Neural progenitor cell (in vitro differentiated cells): ENCODE measurements at places on chromosomes 7 and 10. TPM values are rescaled to one million over a fixed set of nuclear protein-coding genes. Genes with fewer than 3 reads are reported as not detected.

GRCh38 chr10:95963991-95964389 is 56.2 kb downstream of the CC2D2B start:
- H3K27ac ChIP-seq, result no peak overlapping the region
- H3K36me3 ChIP-seq, result no peaks in the 10 kb centered on the region
- no peak overlapping the region for H3K4me3 ChIP-seq
- no peaks in the 10 kb centered on the region for H3K27me3 ChIP-seq
- H3K4me1 ChIP-seq, result no peaks in the 10 kb centered on the region

- H3K27me3 ChIP-seq, result no peaks in the 10 kb centered on the region
- no peak overlapping the region for H3K27ac ChIP-seq
- DNase-seq, result no peak
- H3K36me3 ChIP-seq, result no peaks in the 10 kb centered on the region
These were observed 27.1 kb upstream of the PRKCQ start for GRCh38 chr10:6607182-6607581.

The ZNF117 gene
- total RNA-seq, result 35.8 and 71.6 TPM in 2 replicates

GRCh38 chr10:101959346-101959916 is 96.5 kb downstream of the ARMH3 start:
- peaks cover 53% of the 10 kb centered on the region for H3K4me1 ChIP-seq
- no peaks in the 10 kb centered on the region for H3K27me3 ChIP-seq
- DNase-seq, result peak; percentile 25
- peak overlapping the region; percentile 66 for H3K27ac ChIP-seq
- peaks cover 4% of the 10 kb centered on the region for H3K36me3 ChIP-seq

DNA sequence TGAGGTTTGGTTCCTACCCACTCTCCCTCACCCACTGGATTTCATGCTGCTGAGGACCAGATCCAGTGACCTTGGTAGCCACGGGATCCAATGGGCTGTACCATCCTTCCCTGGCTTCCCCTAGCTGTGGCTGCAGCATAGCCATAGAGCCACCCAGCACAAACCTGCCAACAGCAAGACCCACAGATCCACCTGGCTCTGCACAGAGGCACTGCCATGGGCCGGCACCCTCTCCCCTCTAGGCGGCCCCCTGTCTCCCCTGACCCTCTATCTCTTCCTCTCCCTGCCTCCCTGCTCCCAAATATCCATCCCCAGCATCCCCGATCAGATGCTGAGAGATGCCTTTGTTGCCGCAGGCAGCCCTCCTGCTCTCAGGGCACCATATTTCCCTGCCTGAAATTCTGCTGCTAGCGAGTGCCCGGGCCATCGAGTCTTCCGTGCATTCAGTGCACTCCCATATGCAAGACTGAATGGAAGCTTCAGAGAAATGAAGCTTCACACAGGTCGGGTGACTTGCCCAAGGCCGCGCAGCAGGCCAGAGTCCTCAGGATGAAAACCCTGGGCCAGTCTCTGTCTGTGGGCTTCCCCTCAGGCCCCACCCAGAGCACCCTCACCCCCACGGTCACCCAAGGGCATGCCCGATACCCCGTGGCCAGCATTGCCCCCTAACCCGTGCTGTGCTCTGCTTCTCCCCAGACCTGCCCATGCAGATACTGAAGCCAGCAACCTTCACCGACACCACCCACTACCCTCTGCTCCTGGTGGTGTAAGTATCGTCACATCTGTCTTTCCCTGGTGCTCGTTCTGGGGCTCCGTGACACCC is 130.8 kb downstream of the PAXIP1 start:
- no peak overlapping the region for H3K4me3 ChIP-seq
- H3K27ac ChIP-seq, result no peak overlapping the region
- DNase-seq, result no peak
- H3K27me3 ChIP-seq, result peaks cover 13% of the 10 kb centered on the region
- peaks cover 22% of the 10 kb centered on the region for H3K4me1 ChIP-seq

The PTPRN2 gene
- 3.0 and 4.9 TPM in 2 replicates for total RNA-seq

- no peaks in the 10 kb centered on the region for H3K36me3 ChIP-seq
- no peak overlapping the region for H3K4me3 ChIP-seq
- peaks cover 40% of the 10 kb centered on the region for H3K4me1 ChIP-seq
- no peak overlapping the region for H3K27ac ChIP-seq
These were observed 185.8 kb downstream of the SORCS1 start for GRCh38 chr10:106978756-106979155.

The AGMO gene
- total RNA-seq, result 0.30 and 0.59 TPM in 2 replicates

GRCh38 chr7:27697861-27698430 is 35.3 kb upstream of the HIBADH start:
- no peak overlapping the region for H3K4me3 ChIP-seq
- H3K27me3 ChIP-seq, result no peaks in the 10 kb centered on the region
- no peaks in the 10 kb centered on the region for H3K4me1 ChIP-seq
- DNase-seq, result no peak
- no peak overlapping the region for H3K27ac ChIP-seq

The CYP3A5 gene
- total RNA-seq, result not detected in 2 replicates

The CAMK2B gene
- total RNA-seq, result 0.09 and 0.31 TPM in 2 replicates

- H3K4me3 ChIP-seq, result no peak overlapping the region
- no peaks in the 10 kb centered on the region for H3K36me3 ChIP-seq
- no peaks in the 10 kb centered on the region for H3K27me3 ChIP-seq
- peaks cover 6% of the 10 kb centered on the region for H3K4me1 ChIP-seq
These were observed 99.2 kb downstream of the PTPRN2 start for GRCh38 chr7:158488181-158488971.

GRCh38 chr10:17891435-17891834 is 60.3 kb upstream of the SLC39A12 start:
- no peak for DNase-seq
- no peak overlapping the region for H3K4me3 ChIP-seq
- H3K27me3 ChIP-seq, result no peaks in the 10 kb centered on the region
- no peaks in the 10 kb centered on the region for H3K36me3 ChIP-seq
- H3K27ac ChIP-seq, result no peak overlapping the region
- H3K4me1 ChIP-seq, result no peaks in the 10 kb centered on the region

The MCU gene
- total RNA-seq, result 54.2 and 66.3 TPM in 2 replicates

GRCh38 chr10:113381981-113382509 is 170.8 kb upstream of the HABP2 start:
- no peaks in the 10 kb centered on the region for H3K27me3 ChIP-seq
- H3K27ac ChIP-seq, result no peak overlapping the region
- no peaks in the 10 kb centered on the region for H3K36me3 ChIP-seq
- H3K4me3 ChIP-seq, result no peak overlapping the region
- peaks cover 18% of the 10 kb centered on the region for H3K4me1 ChIP-seq

DNA sequence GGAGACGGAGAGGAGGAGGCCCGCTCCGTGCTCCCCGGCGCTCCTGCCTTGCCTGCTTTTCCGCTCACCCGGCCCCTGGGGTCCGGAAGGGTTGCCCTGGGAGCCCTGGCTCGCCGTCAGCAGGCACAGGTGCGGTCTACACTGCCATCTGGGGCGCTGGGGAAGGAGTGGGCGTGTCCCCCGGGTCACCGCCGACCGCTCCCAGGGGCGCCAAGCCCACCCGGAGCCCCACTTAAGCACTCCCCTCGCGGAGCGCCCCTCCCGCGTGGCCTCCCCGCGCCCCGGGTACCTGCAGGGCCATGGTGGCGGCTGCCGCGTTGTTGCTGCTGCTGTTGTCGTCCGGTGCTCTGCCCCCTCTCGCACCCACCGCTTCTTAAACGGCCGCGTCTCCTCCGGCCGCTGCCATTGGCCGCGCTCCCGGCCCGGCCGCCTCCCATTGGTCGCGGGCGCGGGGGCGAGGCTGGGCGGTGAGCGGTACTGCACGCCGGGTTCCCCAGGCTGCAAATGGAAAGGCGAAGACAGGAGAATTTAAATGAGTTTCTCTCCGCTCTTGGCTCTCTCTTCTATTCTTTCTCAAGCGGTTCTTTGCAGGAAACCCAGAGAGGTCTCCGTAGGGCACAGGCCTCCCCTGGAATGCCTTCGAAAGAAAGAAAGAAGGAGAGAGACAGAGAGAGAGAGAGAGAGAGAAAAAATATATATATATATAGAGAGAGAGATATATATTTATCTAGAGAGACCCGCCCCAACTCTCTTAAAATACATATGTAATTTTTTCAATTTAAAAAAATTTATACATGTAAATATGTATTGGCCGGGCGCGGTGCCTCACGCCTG is at the start of gene ACBD7:
Gene ACBD7 (minus strand): TSS at position 349 of the 834 bp plus-strand sequence. CDS start 48 bp downstream, at position 301.
- no peaks in the 10 kb centered on the region for H3K27me3 ChIP-seq
- DNase-seq, result peak; percentile 94
- H3K4me3 ChIP-seq, result peak within 1 kb of the TSS; percentile 68
- no peak within 1 kb of the TSS for H3K27ac ChIP-seq

- no peaks in the 10 kb centered on the region for H3K27me3 ChIP-seq
- no peaks in the 10 kb centered on the region for H3K36me3 ChIP-seq
- peak; percentile 96 for DNase-seq
These were observed 94.2 kb upstream of the IGFBP3 start for GRCh38 chr7:46015107-46015868.

- DNase-seq, result no peak
- no peaks in the 10 kb centered on the region for H3K36me3 ChIP-seq
- H3K4me1 ChIP-seq, result peaks cover 10% of the 10 kb centered on the region
- no peak overlapping the region for H3K4me3 ChIP-seq
- no peaks in the 10 kb centered on the region for H3K27me3 ChIP-seq
These were observed 49.1 kb upstream of the PDLIM1 start for GRCh38 chr10:95339863-95340262.

GRCh38 chr7:51369746-51370145 is 53.1 kb upstream of the COBL start:
- no peaks in the 10 kb centered on the region for H3K27me3 ChIP-seq
- H3K27ac ChIP-seq, result no peak overlapping the region
- H3K4me1 ChIP-seq, result peaks cover 9% of the 10 kb centered on the region
- no peak overlapping the region for H3K4me3 ChIP-seq
- no peaks in the 10 kb centered on the region for H3K36me3 ChIP-seq

- no peak overlapping the region for H3K4me3 ChIP-seq
- H3K4me1 ChIP-seq, result no peaks in the 10 kb centered on the region
- H3K36me3 ChIP-seq, result no peaks in the 10 kb centered on the region
- DNase-seq, result no peak
These were observed 18.5 kb upstream of the EN2 start for GRCh38 chr7:155439311-155440017.

GRCh38 chr10:17235136-17235535 is 7.1 kb downstream of the VIM start:
- no peak overlapping the region for H3K4me3 ChIP-seq
- peaks cover 36% of the 10 kb centered on the region for H3K36me3 ChIP-seq
- H3K27me3 ChIP-seq, result no peaks in the 10 kb centered on the region
- no peak overlapping the region for H3K27ac ChIP-seq
- peaks cover 11% of the 10 kb centered on the region for H3K4me1 ChIP-seq

- H3K4me3 ChIP-seq, result no peak overlapping the region
- H3K36me3 ChIP-seq, result no peaks in the 10 kb centered on the region
- H3K27me3 ChIP-seq, result no peaks in the 10 kb centered on the region
- H3K27ac ChIP-seq, result no peak overlapping the region
- peaks cover 5% of the 10 kb centered on the region for H3K4me1 ChIP-seq
- no peak for DNase-seq
These were observed 60.7 kb downstream of the EXOC4 start for GRCh38 chr7:133313575-133313974.

The SHTN1 gene
- total RNA-seq, result 13.2 and 17.3 TPM in 2 replicates

GRCh38 chr10:80487791-80488538 is 33.9 kb downstream of the TSPAN14 start:
- H3K27me3 ChIP-seq, result no peaks in the 10 kb centered on the region
- no peaks in the 10 kb centered on the region for H3K36me3 ChIP-seq
- peaks cover 25% of the 10 kb centered on the region for H3K4me1 ChIP-seq
- no peak overlapping the region for H3K27ac ChIP-seq

DNA sequence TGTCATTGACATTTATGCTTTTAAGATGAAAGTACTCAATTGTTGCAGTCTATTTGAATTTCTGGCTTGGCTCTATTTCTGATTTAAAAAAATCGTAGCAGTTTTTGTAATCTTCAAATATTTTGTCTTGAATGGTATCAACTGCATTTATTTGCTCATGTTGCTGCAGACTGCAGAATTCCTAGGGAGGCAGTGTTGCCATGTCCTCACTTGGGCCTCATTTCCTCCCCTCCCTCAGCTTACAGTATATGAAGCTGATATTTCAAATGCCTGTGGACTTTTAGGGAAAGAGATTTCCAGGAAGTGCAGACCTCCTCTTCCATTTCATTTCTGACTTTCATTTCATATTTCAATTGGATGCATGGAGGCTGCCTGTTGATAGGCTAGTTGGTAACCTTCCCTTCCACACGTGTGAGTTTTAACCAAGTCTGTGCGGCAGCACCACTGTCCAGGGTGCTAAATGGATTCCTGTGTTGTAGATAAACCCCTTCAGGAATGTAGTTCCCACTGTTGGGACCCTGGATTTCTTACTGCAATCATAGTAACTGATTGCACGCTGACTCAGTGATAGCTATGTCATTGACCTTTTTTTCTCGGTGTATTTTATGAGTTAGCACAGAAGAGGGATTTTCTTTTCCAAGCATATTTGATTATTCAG is 17.5 kb downstream of the VPS50 start:
- no peaks in the 10 kb centered on the region for H3K36me3 ChIP-seq
- no peak overlapping the region for H3K27ac ChIP-seq
- H3K4me1 ChIP-seq, result no peaks in the 10 kb centered on the region
- H3K4me3 ChIP-seq, result no peak overlapping the region

- H3K4me1 ChIP-seq, result peaks cover 34% of the 10 kb centered on the region
- no peak overlapping the region for H3K4me3 ChIP-seq
- no peaks in the 10 kb centered on the region for H3K27me3 ChIP-seq
- no peaks in the 10 kb centered on the region for H3K36me3 ChIP-seq
These were observed 9.4 kb upstream of the PFKP start for GRCh38 chr10:3057946-3058345.

The OR2A7 gene
- total RNA-seq, result 0.15 and 0.74 TPM in 2 replicates

- H3K27ac ChIP-seq, result no peak overlapping the region
- DNase-seq, result peak; percentile 86
- H3K36me3 ChIP-seq, result no peaks in the 10 kb centered on the region
- peak overlapping the region; percentile 41 for H3K4me3 ChIP-seq
- no peaks in the 10 kb centered on the region for H3K4me1 ChIP-seq
These were observed 65.3 kb downstream of the OR13A1 start for GRCh38 chr10:45249978-45250693.

The TUBB8 gene
- 1.9 and 4.3 TPM in 2 replicates for total RNA-seq

The BAIAP2L1 gene
- 29.5 and 35.1 TPM in 2 replicates for total RNA-seq

The PIK3CG gene
- total RNA-seq, result not detected in 2 replicates

- peak overlapping the region; percentile 37 for H3K27ac ChIP-seq
- no peak for DNase-seq
- H3K36me3 ChIP-seq, result no peaks in the 10 kb centered on the region
- H3K27me3 ChIP-seq, result no peaks in the 10 kb centered on the region
These were observed 21.1 kb downstream of the FAM53B start for GRCh38 chr10:124722798-124723783.

- DNase-seq, result no peak
- no peak overlapping the region for H3K4me3 ChIP-seq
- no peaks in the 10 kb centered on the region for H3K27me3 ChIP-seq
- H3K4me1 ChIP-seq, result peaks cover 8% of the 10 kb centered on the region
- H3K36me3 ChIP-seq, result peaks cover 9% of the 10 kb centered on the region
These were observed 101.0 kb downstream of the ZNF277 start for GRCh38 chr7:112307506-112307905.

DNA sequence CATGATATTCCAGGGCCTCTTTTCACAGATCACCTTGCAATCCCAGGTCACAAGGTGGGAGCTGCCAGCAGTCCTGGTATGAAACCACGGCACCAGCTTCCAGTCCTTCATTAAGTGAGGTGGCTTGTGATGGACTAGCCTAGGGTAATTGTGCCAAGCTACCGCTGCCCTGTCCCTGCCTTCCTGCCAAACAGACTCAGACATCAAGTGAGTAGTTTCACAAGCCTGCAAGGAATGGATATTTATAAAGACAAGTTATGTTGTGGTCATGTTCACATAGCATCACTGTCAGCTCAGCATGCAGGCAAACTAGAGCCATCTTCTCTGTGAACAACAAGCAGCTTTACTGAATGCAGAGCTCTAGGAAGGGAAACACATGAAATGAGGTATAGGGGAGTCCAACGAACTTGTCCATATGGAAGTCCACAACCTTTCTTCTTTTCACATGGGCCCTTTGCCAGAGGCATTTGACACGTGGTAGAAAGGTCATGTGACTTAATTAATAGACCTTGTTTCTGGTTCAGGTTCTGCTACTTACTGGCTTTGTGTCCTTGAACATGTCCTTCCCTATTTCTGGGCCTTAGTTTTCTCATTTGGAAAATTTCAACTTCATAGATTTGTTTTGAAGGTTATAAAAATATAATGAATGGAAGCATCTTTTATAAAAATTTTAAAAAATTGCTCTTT is 1061.2 kb downstream of the KCNMA1 start:
- H3K27ac ChIP-seq, result no peak overlapping the region
- no peaks in the 10 kb centered on the region for H3K36me3 ChIP-seq
- H3K27me3 ChIP-seq, result no peaks in the 10 kb centered on the region
- no peak overlapping the region for H3K4me3 ChIP-seq
